Thymus (tissue), 14 donors: ENCODE measurements at places on chromosomes 7 and 10. TPM values are rescaled to one million over a fixed set of nuclear protein-coding genes. Genes with fewer than 3 reads are reported as not detected.

DNA sequence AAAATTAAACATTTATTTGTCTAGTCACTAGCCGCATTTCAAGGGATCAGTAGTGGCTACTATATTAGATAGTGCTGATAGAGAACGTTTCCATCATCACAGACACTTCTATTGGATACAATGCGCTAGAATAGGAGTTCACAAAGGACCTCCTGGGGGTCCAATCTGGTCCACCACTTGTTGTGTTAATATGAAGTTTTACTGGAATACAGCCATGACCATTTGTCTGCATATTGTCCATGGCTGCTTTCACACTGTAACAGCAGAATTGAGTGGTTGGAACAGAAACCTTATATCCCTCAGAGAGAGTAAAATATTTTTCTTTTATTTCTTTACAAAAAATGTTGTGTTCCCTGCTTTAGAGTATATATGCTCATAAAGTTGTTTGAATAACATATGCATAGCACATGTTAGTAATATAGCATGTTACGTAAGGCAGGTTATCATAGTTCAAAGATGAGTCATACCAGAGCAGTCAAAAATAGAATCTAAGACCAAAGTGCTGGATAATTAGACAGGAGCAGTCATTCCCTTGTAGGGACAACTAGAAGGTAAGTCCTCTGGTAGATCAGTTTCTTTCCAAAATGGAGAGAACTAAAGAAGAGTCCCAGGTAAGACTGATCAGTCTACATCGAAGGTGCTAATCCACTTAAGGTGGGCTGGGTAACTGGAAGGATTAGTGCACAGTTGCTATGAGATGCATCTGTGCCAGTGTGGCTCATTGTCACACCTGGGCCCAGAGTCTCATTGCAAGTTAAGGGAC lies 14.9 kb downstream of the BZW2 start:
- DNase-seq, result no peak
- H3K4me3 ChIP-seq, result no peak overlapping the region
- H3K4me1 ChIP-seq, result peaks cover 2% of the 10 kb centered on the region
- no peaks in the 10 kb centered on the region for H3K36me3 ChIP-seq

- no peaks in the 10 kb centered on the region for H3K27me3 ChIP-seq
- no peak overlapping the region for H3K4me3 ChIP-seq
- H3K27ac ChIP-seq, result no peak overlapping the region
These were observed 66.0 kb downstream of the ZNF487 start for GRCh38 chr10:43502931-43503330.

GRCh38 chr7:108236681-108237415 lies 106.7 kb upstream of the LAMB4 start:
- H3K4me3 ChIP-seq, result no peak overlapping the region
- H3K4me1 ChIP-seq, result no peaks in the 10 kb centered on the region
- no peak for DNase-seq
- H3K27ac ChIP-seq, result no peak overlapping the region

GRCh38 chr10:129192344-129193128 lies 274.5 kb upstream of the MGMT start:
- H3K36me3 ChIP-seq, result no peaks in the 10 kb centered on the region
- H3K4me1 ChIP-seq, result no peaks in the 10 kb centered on the region
- H3K4me3 ChIP-seq, result no peak overlapping the region

DNA sequence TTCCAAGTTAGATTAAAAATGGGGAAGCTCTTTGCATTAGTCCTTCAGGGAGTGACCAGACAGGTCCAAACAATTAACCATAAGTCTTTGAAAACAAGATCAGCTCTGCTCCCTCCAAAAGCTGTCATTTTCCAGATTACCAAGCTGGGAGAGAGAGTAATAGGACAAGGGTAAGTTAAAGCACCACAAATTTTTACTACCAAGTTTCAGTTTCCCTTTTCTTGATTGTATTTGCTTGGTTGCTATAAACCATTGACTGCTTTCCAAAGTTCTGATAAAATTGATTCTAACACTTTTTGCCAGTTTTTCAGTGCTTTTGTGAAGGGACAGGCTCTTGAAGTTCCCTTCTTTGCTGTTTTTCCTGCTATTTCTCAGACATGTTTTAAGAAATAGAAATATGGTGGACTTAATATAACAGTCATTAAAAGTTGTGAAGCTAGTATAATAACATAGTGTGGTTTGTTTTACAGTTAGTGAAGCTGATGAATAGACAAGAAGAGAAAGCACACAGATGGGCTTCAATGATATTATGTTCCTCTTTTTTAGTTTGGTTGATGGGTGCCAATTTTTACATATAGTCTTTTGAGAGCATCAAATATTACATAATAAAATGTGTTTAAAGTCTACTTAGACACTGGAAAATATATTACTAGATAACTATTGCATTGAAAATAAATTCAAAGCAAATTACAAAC lies 40.0 kb upstream of the ZNF365 start:
- H3K27me3 ChIP-seq, result no peaks in the 10 kb centered on the region
- no peak overlapping the region for H3K27ac ChIP-seq
- H3K4me3 ChIP-seq, result no peak overlapping the region
- H3K36me3 ChIP-seq, result no peaks in the 10 kb centered on the region
- DNase-seq, result no peak
- H3K4me1 ChIP-seq, result no peaks in the 10 kb centered on the region

DNA sequence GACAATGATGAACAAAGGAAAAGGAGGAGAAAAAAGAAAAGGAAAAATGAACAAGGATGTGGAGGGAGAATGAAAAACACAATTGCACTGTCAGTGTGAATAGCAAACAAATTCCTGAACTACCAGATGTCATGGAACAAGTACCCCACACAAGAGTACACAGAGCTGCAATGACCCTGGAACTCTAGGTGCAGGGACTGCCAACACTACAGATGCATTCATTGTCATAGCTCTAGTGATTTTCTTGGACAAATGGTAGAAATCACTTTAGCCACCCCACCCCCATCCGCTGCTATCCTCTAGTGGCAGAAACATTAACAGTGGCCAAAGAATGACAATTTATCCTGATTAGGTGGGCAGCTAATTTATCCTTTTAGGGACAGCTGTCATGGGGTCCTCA lies 3.1 kb downstream of the RNF133 start:
- H3K27me3 ChIP-seq, result no peaks in the 10 kb centered on the region
- H3K27ac ChIP-seq, result no peak overlapping the region
- no peaks in the 10 kb centered on the region for H3K4me1 ChIP-seq
- H3K36me3 ChIP-seq, result no peaks in the 10 kb centered on the region
- no peak for DNase-seq
- no peak overlapping the region for H3K4me3 ChIP-seq

Gene NPSR1
- 0.05 TPM for total RNA-seq

Gene ABCC2
- total RNA-seq, result 1.1 TPM

Gene NODAL
- 0.28 TPM for total RNA-seq
